BE2C (cell line): ENCODE measurements at places on chromosomes 6 and 20.

GRCh38 chr6:96911751-96912150 lies 12.8 kb upstream of the KLHL32 start:
- no peak for DNase-seq

DNA sequence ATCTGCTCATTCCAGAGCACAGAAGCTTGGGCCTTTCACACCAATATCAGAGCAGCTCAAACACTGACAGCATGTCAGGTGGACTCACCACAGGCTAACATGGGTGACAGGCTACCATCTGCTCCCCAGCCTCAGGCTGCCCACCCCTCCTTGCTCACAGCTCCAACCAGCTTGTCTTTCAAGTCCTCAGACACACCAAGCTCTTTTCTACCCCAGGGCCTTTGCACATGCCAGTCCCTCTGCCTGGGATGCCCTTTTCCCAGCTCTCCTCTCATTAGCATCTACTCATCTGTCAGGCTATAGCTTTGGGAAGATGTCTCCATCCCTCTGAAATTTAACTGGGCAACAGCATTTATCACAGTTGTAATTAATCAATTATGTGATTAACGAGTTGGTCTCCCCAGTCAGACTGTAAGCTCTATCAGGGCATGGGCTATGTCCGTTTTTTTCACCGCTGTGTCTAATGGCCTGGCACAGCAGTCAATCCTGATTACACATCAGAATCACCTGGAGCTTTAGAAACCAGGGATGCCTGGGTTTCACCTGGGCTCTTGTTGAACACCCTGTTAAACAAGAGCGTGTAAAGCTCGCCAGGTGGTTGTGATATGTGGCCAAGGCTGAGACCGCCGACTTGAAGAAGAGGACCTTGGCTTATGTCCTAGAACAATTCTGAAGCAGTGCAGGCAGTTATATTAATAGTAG lies 88.9 kb upstream of the MRPS10 start:
- no peak for DNase-seq

DNA sequence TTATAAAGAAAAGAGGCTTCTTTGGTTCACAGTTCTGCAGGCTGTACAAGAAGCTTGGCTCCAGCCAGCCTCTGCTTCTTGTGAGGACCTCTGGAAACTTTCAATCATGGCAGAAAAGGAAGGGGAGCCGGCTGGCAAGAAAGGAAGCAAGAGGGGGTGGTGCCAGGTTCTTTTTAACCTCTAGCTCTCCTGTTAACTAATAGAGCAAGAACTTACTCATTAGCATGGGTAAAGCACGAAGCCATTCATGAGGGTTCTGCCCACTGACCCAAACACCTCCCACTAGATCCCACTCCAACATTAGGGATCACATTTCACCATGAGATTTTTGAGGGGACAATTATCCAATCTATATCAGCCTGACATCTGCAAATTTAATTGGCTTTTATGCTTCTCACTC lies 347.1 kb downstream of the GRIK2 start:
- no peak for DNase-seq

DNA sequence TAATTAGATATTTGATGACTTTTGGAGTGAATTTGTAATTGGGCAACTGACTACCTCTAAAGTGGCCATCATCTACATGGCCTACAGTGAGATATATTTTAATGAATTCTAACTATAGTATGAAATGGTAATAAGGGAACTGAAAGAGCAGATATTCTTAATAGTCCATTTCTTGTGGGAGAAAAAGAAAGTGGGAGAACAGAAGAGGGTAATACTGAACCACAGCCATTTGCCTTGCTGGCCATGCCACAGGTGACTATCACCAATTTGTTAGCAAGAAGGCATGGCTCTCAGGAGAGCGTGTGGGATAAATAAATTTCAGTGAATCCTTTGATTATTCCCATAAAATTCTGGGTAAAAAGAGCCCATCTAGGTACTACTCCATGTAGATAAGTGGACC lies 1074.0 kb upstream of the MAP3K7 start:
- no peak for DNase-seq

DNA sequence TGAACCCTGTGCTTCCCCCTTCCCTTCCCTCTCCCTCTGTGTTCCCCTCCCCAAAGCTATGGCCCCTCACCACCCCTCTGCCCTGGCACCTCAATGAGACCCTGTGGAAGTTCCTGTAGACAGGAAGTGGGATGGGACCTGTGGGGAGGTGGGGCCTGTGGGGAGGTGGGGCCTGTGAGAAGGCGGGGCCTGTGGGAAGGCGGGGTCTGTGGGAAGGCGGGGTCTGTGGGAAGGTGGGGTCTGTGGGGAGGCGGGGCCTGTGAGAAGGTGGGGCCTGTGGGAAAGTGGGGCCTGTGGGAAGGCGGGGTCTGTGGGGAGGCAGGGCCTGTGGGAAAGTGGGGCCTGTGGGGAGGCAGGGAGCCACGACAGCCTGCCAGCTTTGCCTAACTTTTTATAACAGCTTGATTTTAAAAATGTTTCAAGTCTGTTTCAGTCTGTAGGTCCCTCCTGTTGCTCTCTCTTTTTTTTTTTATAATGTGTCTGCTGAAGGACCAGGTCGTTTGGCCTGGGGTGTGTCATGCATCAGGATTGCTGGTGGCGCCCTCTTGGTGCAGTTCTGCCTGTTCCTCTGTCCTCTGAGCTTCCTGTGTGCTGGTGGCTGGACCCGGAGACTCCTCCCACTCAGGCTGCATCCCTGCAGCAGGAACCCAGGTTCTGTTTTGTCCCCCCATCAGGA lies 70.5 kb upstream of the SLCO4A1 start:
- peak; percentile 77 for DNase-seq
